ENCODE measurements at places on chromosomes 13 and 19.
A peak's percentile ranks its signal among the peaks of the same experiment; 100 is the strongest.

- DNase-seq, result no peak
These were observed 1.3 kb downstream of the SAFB start for GRCh38 chr19:5624018-5624663.

GRCh38 chr19:34244611-34245299 is 9.6 kb upstream of the GARRE1 start:
- no peak for DNase-seq

- no peak for DNase-seq
These were observed 66.1 kb upstream of the C1QTNF9 start for GRCh38 chr13:24243302-24243701.

DNA sequence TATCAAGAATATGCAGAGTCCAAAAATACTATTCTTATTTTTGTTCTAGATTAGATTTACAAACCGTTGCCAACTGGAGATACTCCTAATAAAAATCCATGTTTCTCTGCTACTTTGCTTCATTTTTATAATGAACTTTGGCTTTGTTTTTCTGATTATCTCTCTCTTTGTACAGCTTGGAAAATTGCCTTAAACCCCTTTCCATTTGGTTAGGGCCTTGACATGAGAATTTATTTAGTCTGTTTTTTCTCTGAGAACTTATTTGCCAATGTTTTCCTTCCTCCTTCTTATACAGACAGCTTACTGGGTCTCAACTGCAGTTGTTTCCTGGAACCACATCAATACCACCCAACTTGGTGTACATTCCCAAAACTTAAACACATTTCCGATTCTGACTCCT is 555.4 kb downstream of the SLITRK6 start:
- no peak for DNase-seq

GRCh38 chr13:106241974-106242953 is 293.2 kb downstream of the EFNB2 start:
- no peak for DNase-seq

DNA sequence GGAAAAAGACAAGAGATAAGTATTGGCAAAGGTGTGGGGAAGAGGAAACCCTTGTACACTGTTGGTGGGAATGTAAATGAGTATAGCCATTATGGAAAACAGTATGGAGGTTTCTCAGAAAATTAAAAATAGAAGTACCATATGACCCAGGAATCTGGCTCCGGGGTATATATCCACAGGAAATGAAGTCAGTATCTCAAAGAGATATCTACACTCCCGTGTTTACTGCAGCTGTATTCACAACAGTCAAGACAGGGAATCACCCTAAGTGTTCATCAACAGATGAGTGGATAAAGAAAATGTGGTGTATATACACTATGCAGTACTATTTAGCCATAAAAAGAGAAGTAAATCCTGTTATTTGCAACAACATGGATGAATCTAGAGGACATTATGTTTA is 13.5 kb downstream of the KCTD12 start:
- DNase-seq, result no peak

GRCh38 chr13:30480292-30480950 is 14.7 kb upstream of the HMGB1 start:
- no peak for DNase-seq

GRCh38 chr13:24161010-24161775 is 673 bp downstream of the SPATA13 start:
- no peak for DNase-seq

DNA sequence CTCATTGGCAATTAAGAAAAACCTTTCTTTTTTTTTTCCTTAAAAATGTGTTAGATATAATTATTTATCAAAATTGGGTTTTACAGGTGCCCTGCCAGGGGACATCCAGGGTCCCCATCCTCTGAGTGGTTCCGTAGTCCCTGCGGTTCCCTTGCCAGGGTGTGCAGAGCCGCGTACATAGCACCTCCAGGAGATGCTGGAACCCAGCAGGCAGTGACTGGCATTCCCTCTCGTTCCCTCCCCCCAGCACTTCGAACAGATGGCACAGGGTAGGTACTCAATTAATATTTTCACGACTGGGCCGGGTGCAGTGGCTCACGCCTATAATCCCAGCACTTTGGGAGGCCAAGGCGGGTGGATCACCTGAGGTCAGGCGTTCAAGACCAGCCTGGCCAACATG is 82.0 kb downstream of the COL4A1 start:
- DNase-seq, result no peak

GRCh38 chr19:32296694-32297093 is 48.7 kb upstream of the ZNF507 start:
- no peak for DNase-seq

DNA sequence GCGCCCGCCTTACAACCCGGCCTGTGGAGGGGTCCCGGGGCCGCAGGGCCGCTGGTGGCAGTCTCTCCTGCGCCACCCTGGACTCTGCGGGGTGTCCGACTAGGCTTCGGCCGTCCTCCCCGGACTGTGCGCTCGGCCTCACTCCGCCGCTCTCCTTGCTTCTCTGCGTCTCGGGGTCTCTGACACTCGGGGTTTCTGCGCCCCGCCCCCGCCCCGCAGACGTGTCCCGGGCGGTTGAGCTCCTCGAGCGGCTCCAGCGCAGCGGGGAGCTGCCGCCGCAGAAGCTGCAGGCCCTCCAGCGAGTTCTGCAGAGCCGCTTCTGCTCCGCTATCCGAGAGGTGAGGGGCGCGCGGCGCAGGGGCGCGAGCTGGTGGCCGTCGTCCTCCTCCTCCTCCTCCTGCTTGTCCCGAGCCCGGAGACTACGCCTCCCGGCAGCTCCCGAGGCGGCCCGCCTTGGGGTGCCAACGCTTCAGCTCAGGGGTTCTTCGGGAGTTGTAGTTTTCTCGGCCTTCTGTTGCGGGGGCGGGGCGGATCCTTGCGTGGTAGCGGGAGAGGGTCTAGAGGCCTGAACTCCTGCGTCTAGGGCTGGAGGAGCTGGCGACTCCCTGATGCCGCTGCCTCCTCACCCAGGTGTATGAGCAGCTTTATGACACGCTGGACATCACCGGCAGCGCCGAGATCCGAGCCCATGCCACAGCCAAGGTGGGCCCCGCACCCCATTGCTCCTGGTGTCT is 627 bp downstream of the LIN7B start:
- peak; percentile 84 for DNase-seq

Measured in ascending aorta (tissue), 2 donors.